Adipose tissue (tissue), 3 donors: ENCODE measurements at places on chromosomes 3 and 15. TPM values are rescaled to one million over a fixed set of nuclear protein-coding genes. Genes with fewer than 3 reads are reported as not detected.

GNAT1 gene
- not detected for polyA plus RNA-seq

PSTPIP1 gene
- 18.1 TPM for polyA plus RNA-seq

SEMA3F gene
- 35.5 TPM for polyA plus RNA-seq

CADM2 gene
- 2.5 TPM for polyA plus RNA-seq

GOLGA6C gene
- not detected for polyA plus RNA-seq

GRAMD2A gene
- polyA plus RNA-seq: 0.10 TPM

GABRA5 gene
- not detected for polyA plus RNA-seq

ZNF860 gene
- 0.09 TPM for polyA plus RNA-seq

GHSR gene
- polyA plus RNA-seq: not detected

WDR93 gene
- not detected for polyA plus RNA-seq
